ENCODE measurements at places on chromosomes 5 and 9.

DNA sequence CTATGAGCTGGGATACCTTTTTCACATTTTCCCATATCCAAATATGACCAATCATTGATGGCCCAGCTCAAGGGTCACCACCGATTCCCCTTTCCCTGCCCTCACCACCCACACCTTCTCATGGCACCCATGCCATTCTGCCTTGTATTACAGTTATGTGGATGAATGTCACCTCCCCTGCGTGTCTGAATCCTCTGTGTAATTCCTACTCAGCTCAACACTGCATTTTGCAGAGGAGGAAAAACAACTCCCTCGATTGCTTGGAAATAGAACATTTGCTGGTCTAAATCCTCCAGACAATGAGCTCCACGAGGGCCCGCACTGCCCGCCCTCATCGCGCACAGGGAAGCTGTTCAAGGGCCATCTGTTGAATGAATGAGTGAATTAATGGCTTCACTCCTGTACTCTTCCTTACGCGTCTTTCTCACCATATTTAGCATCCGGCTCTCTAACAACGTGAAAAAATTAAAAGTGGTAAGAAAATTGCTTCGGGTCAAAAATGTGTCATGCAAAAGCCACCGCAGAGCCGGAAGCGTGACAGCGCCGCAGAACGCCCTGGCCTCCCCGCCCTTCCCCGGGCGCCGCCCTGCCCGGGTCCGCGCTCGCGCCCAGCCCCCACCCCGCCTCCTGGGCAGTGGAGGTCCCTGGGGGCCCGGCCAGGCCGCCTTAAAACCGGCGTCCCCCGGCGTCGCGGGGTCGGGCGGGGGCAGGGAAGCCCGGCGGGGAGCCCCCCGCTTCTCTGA lies 704 bp downstream of the SUSD1 start:
- peak; percentile 56 for DNase-seq

DNA sequence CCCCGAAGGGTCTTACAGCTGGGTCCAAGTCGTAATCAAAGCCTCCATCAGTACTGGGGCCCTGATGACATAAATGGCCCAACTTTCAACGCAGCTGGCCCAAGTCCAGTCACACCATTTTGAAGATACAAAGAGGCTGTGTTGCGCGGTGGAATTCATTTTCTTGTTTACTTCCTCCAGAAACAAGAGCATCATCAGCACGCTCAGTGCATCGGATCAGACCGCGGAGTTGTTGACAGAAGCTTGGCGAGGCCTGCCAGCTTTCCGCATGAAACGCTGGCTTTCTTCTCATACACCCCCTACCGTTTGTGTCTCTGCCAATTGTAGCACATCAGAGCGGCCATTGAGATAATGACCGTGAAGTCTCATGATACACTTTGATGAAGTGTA lies 101.7 kb upstream of the SPATA31D4 start:
- DNase-seq, result no peak

DNA sequence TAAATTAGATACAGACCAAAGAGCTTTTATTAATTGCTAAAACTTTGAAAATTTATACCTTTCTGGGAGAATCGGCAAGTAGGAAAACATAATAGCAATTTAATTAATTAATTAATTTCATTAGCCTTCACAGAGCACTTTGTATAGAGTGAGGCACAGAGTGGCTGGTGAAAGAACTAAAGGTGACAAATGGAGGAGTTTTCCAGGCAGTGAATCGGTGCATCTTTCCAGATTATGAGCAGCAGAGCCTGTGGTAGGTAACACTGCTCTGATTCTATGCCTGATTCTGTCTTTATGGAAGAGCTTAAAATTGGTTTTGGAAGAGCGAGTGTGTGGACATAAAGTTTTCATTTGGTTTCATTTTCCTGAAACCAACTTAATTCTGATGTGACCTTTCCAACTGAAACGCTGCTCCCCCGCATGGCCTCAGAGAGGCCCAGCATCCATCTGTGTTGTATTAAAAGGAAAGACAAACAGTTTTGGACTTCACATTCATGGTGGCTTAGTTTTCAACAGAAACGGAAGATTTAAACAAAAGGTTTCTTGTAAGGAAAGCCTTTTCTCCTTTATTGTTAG lies 188.9 kb upstream of the RPS23 start:
- peak; percentile 41 for DNase-seq

GRCh38 chr9:105900123-105900522 lies 205.8 kb downstream of the TMEM38B start:
- DNase-seq, result no peak

DNA sequence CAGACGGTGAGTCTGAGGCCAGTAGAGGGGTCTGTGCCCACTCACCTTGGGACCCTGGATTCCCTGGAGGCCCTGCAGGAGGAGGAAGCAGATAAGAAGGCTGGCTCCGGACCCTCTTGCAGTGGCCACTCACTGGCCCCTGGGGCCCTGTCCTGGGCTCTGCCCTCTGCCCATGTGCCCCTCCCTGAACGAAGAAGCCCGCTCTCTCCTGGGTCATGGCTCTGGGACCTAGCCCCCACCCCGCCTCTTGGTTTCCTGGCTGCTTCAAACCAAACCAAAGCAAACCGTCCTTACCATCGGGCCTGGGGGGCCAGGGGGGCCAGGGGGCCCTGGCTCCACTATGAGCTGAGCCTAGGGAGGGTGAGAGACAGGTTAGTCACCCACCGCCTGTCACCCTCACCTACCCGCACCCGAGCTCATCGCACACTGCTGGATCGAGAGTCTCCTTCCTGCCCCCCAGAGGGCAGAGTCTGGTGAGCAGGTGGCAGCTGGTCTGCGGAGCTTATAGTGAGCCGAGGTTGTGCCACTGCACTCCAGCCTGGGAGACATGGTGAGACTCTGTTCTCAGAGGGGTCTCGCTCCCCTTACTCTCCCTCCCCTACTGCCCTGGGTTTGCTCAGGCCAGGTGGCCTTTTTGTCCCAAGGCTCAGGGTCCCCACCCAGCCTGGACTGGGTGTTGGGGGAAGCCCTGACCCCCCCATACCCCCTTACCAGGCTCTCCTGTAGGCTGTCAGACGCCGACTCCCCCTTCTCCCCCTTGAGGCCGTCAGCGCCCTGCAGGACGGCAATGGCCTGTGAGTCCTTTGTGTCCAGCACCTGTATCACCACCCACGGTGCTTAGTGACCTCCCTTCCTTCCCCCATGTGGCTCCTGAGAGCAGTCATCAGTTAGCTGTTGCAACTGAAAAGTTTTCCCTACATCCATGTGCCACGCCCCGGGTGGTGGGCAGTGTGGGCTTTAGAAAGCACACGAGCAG lies 15.2 kb upstream of the PHYKPL start:
- DNase-seq, result no peak

GRCh38 chr5:54379590-54379989 lies 69.2 kb upstream of the ARL15 start:
- no peak for DNase-seq

GRCh38 chr9:122228568-122229484 lies at the start of gene LHX6:
TSS of gene LHX6 (minus strand) at chr9:122228957. CDS start at chr9:122228740, 217 bp downstream.
- peak; percentile 34 for DNase-seq

- DNase-seq, result no peak
Observed at GRCh38 chr5:74686962-74687751, 2.1 kb downstream of the HEXB start.

GRCh38 chr5:136763548-136763947 lies 398.2 kb upstream of the TRPC7 start:
- DNase-seq, result no peak

DNA sequence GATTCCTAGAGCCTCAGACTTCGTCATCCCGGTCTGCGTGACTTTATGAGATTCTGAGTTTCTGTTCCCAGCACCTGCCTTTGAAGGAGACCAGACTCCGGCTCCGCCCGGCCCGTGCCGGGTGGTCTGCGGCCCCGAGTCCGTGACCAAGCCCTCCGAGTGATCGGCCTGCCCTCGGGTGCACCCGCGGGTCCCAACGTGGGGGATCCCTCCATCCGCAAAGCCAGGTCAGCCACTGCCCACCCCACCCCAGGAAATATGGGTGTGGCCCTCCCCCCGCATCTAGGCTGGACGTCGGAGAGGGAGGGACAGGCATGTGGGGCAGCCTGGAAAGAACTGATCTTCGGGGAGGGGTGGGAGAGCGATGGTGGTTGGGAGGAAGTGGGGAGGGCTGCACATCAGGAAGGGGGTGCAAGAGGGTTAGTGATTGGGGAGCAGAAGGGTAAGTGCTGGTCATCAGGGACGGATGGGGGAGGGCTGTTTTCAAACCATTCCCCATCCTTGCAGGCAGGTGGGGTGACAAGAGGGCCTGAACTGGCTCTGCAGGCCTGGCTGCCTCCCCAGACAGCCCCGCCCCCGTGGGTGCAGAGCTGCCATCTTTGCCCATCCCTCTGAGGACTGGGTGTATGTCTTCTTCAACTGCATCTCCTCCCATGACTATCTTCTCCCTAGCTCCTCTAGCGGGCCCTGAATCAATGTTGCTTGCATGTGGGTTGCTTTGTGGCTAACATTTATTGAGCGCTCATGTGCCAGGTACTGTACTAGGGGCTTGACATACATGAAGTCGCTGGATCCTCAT lies 747 bp downstream of the LRSAM1 start:
- peak; percentile 44 for DNase-seq

GRCh38 chr5:111697881-111698757 lies 58.9 kb downstream of the NREP start:
- DNase-seq, result no peak

- no peak for DNase-seq
Observed at GRCh38 chr9:132589148-132590036, 7.0 kb downstream of the BARHL1 start.

- no peak for DNase-seq
Observed at GRCh38 chr5:176418251-176418650, 1.9 kb upstream of the CLTB start.

DNA sequence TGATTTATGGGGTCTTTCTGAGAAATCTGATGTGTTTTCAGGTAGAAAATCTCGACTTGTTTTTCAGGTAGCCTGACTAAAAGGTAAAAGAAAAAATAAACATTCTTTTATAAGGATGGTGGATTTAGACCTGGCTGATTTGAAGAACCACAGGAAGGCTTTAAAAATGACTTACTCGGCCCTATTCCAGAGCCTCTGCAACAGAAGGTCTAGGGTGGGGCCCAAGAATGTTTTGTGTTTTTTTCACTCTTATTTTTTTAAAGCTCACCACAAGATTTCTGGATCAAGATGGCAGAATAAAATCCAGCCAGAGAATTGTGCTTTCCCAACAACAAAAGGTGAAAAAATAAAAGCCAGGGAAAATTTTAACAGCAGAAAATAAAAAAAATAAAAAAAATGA lies 59.1 kb downstream of the FNBP1 start:
- peak; percentile 18 for DNase-seq

DNA sequence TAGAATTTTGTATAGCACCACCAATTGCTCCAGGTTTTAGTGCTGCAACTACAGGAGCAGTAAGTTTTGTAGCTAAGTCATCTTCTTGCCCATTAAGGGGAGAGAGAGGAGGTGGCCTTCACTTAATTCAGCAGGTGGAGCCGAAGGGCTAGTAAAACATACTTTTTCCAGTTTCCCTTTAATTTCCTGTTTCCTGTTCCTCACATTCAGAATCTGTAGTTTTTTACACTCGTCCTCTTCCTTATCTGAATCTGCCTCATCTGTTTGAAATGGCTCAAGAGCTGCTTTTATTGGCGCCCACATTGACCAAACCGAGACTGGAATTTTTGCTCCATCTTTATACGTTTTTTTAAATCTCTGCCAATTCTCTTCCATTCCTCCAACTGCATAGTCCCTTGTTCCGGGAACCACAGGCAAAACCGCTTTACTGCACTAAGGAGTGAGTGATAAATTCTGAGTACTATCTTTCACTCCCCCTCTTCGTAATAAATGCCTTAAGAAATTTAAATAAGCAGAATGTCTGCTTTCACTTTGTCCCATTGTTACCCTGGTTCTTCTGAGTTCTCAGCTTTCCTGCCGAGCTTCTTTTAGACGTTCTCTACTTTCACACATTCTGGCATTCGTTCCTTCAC lies 133.9 kb downstream of the DROSHA start:
- no peak for DNase-seq

- no peak for DNase-seq
Observed at GRCh38 chr5:170362102-170362501, 27.1 kb downstream of the KCNMB1 start.
